CD8-positive, alpha-beta T cell (primary cell): ENCODE measurements at places on chromosomes 3 and 15.

- no peak for DNase-seq
Measured at GRCh38 chr3:38257583-38257982, 8.0 kb upstream of the SLC22A13 start.

DNA sequence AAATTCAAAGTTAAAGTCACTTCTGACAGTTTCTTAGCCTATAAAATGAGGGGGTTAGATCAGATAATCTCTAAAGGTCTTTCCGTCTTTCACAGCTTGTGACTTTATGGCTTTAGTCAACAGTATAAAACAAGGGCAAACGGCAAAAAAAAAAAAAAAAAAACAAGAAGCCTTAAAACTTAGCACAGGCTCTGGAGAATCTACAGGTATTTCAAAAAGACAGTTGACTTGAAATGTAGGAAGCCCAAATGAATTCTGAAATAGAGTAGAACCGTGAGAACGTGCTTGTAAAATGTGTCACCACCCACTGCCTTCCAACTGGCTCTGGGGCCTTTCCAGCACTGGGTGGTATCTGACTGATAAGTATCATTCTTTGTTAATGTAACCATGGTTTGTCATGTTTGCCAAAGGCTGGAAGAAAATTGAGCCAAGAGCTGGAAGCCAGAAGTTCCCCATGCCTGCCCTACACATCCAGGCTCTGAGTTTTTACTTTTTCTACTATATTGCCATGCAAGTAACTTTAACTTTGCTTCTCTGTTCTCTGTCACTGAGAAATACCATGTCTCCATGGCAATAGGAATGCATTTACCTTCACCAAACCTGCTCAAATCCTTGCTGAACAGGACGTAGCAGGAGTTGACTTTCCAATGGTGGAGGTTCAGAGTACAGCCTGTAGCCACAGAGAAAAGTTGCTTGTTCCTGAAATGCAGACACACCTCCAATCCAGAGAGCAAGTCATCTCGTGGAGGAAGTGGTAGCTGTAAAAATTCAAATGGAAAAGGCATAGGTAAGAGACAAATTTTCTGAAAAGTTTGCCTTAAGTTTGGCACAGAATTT, 35.8 kb upstream of the THSD4 start:
- DNase-seq: no peak

DNA sequence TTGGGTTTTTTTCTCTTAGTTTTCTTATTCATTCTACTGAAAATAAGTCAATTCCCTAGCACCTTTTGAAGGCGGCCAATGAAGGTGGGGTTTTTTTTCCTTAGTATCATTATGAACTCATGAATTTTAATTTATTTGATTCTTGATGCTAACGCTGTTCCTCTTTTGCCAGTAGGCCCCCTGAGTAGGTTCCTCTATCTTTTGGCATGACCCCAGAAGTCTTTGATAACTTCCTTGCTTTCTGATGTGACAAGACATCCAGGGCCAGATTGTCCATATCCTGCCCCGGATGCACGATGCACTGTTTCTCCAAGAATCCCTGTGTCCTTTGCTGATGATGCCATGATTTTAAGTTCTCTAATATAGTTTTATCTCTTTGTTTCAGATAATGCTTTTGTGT, 20.6 kb downstream of the LRRK1 start:
- DNase-seq: no peak

DNA sequence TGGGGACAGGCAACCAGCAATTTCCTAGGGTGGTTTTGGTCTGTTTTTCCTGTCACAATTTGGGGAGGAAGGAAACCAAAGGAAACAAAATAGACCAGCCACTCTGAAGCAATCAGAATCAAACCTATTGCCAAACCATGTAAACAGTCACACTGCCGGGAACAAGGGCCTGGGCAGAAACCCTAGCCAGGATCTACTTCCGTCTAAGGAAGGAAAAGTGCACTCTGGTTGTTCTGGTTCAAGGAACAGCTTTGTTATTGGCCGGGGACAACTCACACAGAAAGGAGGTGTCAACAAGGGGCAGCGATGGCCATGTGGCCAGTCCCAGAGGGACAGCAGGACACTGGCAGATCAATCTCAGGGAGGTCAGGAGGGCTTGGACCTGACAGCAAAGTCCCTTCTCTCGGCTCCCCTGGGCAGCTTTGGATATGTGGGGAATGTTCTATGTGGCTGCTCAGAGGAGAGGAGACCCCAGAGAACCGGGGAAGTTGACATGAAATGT, 17.5 kb upstream of the RAD18 start:
- no peak for DNase-seq

GRCh38 chr15:25708391-25708790, 154.7 kb downstream of the ATP10A start:
- no peak for DNase-seq

- DNase-seq: no peak
Measured at GRCh38 chr3:37872413-37873160, 10.9 kb downstream of the CTDSPL start.

DNA sequence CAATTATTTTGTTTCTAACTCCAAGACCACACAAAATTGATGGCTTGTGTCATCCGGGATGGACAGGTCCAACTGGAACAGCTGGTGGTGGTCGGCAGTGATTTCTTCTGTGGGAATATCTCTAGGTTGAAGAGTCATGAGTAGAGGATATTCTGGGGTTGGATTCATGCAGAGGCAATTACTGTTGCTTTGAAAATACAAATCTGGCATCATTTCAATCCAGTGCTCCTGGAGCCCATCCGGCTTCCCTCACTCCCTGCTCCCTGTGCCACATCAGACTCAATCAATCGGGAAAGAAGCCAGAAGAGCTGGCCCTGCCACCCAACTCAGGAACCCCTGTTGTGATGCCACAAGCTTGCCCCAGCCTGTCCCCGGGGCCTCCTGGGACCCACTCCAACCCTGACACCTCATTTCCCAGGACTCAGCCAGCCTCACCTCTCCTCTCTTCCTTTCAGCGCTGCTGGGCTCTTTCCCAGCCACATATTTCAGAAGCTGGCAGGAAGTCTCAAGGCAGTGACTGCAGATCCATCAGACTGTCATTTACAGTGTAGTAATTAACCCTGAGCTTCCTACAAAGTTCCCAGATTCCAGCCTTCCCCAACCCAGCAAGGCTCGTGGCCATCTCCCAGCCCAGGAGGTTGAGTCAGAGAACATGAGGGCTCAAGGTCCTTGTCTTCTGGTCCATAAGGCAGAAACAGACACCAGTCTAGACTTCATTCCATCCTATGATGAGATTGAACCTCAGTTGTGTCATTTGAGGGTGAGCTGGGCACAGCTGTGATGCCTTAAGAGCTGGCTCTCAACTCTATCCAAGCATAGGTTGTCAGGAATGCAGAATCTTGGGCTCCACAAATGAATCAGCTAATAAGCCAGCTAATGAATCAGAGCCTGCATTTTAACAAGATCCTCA, 114.0 kb downstream of the FAM174B start:
- DNase-seq: no peak

- no peak for DNase-seq
Measured at GRCh38 chr3:26799679-26800317, 177.2 kb downstream of the LRRC3B start.

- no peak for DNase-seq
Measured at GRCh38 chr3:41574900-41575299, 375.6 kb downstream of the CTNNB1 start.
